ENCODE measurements at places on chromosomes 5 and 9.

- DNase-seq, result no peak
Measured at GRCh38 chr9:69444791-69445190, 119.8 kb downstream of the ENTREP1 start.

- peak; percentile 86 for DNase-seq
Measured at GRCh38 chr5:177116631-177117373, 16.8 kb upstream of the NSD1 start.

GRCh38 chr9:37152365-37152764 lies 32.0 kb downstream of the ZCCHC7 start:
- DNase-seq, result no peak

GRCh38 chr5:157342822-157343402 lies 77.0 kb downstream of the CYFIP2 start:
- DNase-seq, result peak; percentile 37

GRCh38 chr5:141100243-141100805 lies at the start of gene PCDHB3:
Gene PCDHB3, plus strand, starts transcription at chr5:141100473. Its CDS starts 177 bp downstream, at chr5:141100650.
- peak; percentile 3 for DNase-seq

DNA sequence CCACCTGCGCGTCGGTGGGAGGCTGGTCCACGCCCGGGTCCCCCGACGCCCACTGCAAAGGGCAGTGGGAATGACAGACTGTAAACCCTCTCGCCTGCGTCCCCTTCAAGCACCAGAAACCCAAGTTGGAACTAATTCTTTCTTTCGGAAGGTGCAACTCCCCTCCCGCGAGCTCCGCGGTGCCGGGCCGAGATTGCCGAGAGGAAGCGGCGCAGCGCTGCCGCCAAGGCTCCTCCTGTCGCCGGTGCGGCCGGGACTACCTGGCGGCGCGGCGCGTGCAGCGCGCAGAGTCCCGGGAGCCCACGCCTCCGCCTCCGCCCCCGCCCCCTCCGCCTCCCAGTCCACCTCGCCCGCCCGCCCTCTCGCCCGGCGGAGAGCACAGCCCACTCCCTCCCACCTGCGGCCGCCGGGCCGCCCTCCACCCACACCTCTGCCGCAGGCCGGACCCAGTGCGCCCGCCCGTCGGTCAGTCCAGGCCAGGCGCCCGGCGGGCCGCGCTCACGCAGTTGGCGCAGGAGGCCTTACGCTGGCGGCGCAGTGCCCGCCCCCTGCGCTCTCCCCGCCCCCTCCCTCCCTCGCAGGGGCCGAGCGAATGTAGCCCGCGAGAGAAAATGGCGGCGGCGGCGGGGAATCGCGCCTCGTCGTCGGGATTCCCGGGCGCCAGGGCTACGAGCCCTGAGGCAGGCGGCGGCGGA lies at the start of gene MAP3K1:
Gene MAP3K1, plus strand, starts transcription at position 587 of the 695 bp plus-strand sequence. Its CDS starts 25 bp downstream, at position 612.
- peak; percentile 59 for DNase-seq

DNA sequence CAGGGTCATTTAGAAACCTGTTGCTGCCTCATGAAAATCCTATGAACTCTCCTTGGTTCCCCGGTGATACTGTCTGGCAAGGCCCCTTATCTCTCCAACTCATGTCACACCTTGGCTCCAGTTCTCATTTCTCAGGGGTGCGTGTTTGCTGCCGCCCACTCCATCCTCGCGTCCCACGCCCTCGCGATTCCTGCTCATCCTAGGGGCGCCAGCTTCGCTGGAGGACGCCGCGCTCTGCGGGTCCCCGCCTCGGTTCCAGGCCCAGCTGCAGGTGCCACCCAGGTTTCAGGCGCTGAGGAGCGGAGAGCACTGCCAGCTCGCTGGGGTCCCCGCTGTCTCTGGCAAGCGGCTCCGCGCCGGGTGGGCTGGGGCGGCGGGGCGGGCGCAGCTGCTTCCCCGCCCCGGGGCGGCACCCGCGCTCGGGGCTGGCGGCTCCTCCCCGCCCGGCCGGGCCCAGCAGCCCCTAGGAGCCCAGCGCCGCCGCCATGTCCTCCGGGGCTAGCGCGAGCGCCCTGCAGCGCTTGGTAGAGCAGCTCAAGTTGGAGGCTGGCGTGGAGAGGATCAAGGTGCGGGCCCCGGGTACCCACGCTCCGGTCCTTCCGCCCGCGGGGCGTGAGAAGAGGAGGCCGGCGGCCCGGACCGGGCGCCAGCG lies at the start of gene GNG10:
Gene GNG10, plus strand, starts transcription at position 456 of the 652 bp plus-strand sequence. Its CDS starts 30 bp downstream, at position 486.
- peak; percentile 67 for DNase-seq

- peak; percentile 63 for DNase-seq
Measured at GRCh38 chr5:154311362-154311761, 120.8 kb downstream of the GALNT10 start.

DNA sequence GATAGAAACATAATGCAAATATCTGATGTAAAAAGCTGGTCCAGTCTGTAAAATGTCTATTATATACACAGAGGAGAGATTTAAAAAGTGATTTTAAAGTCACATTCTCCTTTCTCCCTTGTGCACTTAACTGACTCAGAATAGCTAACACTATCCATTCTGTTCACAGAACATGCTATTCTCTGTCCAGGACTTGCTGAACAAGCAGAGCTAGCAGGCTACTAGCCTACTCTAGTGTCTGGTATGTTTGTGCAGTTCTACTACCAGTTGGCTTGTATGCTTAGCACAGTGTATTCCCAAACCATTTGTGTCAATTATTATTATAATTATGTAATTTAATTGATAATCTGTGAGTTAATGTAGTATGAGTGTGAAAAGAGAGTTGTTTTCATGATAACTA lies 161.7 kb upstream of the NUDT12 start:
- DNase-seq, result no peak

DNA sequence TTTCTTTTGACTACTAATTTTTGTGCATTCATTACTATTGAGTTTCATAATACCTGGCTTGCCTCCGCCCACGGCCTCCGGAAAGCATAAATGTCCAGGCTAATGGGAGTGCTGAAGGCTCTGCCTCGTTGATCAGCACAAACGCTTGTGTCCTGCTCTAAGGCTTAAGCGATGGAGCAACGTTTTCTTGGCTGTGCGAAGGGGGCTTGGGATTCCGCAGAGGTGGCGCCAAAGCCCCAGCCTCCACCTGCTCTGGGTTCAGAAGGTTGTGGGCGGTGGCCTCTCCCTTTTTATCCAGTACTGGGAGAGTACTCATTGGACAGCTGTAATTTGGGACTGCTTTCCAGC lies 19.7 kb downstream of the ANXA2R start:
- peak; percentile 67 for DNase-seq

DNA sequence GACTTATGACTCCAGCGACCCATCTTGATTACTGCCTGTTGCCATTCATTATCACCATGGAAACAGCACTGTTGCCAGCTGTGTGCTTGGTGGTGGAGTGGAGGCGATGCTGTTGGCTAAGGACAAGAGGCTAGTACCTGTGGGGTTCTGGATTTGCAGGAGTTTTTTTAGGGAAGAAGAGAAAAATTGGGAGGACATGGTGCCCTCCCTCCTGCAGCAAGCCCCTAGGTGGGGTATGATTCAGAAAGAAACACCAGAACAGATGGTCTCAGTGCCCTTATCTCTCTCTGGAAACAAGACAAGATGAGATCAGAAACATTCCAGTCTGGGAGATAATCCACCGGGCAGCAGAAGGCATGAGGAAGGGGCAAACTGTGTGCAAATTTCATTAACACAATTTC lies 87.8 kb upstream of the TLR4 start:
- no peak for DNase-seq

- DNase-seq, result no peak
Measured at GRCh38 chr9:78997296-78997695, 574.5 kb upstream of the TLE4 start.

- no peak for DNase-seq
Measured at GRCh38 chr9:128882677-128883603, 1.0 kb downstream of the LRRC8A start.

DNA sequence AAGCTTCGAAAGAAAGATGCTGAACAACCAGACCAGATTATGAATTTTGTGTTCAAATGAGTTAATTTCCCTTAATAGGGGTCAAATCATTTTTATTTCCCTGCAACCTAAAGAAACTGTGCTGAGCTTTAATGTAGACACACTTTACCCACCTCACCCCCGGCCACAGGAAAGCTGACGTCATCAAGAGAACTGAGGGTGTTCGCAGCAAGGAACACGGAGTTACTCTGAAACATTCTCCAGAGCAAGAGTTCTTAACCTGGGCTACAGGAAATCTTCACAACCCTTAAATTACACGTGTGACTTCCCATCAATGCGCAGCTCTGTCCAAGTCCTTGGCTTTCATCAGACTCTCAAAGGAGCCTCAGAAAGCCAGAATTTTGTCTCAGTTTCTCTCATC lies 116.3 kb downstream of the COL23A1 start:
- DNase-seq, result no peak

DNA sequence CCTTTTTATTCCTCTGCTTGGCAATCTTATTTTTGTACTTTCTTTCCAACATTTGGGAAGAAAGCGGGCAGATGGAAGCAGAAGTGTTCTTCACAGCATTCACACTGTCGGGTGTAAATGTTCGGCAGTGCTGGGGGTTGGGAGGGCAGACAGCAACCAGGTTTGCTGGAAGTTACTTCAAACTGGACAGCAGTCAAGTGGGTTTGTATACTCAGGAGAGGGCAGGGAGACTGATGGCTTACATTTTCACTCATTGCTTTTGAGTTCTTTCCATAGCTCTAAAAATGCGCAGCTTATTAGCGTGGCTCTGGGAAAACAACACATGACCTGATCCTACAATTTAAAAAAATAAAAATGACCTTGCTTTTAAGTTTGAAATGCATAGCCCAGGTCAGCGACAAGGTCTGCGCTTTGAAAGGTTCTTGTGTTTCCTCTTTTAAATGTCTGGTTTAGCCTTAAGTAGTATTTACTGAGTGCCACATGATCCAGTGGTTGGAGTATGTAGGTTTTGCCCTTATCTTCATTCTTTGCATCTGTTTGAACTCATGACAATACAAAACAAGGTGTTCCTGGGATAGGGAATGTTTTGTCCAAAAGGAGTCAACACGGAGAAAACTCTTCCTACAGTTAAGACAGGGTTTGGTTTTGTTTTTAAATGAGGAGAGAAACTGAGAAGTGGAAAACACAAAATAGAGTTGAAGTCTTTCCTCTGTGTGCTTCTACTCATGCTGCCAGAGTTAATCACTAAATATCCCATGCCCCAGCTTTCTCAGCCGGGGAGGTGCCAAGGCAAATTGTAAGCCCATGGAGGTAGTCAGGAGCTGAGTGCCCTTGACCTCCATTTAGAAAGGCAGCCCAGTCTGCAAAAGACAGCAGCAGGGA lies 132.7 kb upstream of the DMRT1 start:
- DNase-seq, result no peak

All from iris pigment epithelial cell (primary cell).